ENCODE measurements at places on chromosomes 13 and 19. TPM values are rescaled to one million over a fixed set of nuclear protein-coding genes. Genes with fewer than 3 reads are reported as not detected.

DNA sequence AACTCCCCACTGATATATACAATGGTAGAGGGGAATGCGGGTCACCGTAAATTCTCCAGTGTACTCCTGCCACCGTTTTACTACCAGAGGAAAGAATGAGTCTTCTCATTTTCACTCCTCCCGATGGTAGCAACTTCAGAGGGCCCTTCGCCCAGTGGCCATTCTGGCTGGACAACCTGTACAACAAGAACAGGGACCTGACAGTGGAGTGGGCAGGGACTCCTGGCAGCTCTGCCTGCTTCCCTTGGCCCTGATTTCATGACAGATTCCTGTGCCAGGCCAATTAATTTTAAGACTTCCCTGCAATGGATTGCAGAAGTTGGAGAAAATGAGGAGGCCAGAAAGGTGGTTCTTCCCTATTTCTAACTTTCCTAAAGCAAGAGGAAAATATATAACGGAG is 148.9 kb downstream of the GPC6 start:
- DNase-seq: no peak

DNA sequence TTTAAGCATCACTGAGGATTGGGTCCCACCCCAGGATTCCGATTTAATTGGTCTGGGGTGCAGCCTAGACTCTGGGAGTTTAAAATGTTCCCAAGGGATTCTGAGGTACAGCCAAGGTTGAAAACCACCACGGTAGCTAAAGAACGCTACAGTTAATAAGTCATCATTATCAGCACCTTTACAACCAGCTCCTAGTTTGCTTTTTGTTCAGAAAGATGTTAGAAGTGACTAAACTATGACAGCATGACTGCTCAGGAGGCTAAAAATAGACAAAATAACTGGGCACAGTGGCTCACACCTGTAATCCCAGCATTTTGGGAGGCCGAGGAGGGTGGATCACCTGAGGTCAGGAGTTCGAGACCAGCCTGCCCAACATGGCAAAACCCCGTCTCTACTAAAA is 11.7 kb upstream of the EPSTI1 start:
- no peak for DNase-seq

GRCh38 chr13:112777637-112778406 is 88.0 kb downstream of the ATP11A start:
- no peak for DNase-seq

DNA sequence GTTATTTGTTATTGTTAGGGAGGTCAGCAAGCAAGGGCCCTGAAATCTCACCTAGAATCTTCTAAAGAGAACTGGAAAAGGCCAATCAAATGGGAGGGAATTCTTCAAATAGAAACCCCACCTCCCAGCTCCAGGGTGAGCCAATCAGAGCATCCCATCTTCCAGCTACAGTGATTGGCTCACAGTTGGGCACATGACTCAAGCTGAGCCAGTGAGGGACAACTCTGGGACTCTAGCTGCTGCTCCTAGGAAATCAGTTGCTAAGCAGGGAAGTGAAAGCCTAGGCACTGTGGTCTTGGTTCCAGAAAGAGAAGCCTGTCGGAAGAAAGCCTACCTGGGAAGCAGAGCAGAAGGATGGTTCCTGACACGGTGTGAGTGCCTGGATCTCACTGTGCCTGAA is 13.4 kb downstream of the TM6SF2 start:
- no peak for DNase-seq

GRCh38 chr13:74134777-74135325 is 647 bp upstream of the KLF12 start:
- DNase-seq: no peak

GRCh38 chr13:56066321-56066720 is 1074.4 kb upstream of the PRR20A start:
- DNase-seq: no peak

DNA sequence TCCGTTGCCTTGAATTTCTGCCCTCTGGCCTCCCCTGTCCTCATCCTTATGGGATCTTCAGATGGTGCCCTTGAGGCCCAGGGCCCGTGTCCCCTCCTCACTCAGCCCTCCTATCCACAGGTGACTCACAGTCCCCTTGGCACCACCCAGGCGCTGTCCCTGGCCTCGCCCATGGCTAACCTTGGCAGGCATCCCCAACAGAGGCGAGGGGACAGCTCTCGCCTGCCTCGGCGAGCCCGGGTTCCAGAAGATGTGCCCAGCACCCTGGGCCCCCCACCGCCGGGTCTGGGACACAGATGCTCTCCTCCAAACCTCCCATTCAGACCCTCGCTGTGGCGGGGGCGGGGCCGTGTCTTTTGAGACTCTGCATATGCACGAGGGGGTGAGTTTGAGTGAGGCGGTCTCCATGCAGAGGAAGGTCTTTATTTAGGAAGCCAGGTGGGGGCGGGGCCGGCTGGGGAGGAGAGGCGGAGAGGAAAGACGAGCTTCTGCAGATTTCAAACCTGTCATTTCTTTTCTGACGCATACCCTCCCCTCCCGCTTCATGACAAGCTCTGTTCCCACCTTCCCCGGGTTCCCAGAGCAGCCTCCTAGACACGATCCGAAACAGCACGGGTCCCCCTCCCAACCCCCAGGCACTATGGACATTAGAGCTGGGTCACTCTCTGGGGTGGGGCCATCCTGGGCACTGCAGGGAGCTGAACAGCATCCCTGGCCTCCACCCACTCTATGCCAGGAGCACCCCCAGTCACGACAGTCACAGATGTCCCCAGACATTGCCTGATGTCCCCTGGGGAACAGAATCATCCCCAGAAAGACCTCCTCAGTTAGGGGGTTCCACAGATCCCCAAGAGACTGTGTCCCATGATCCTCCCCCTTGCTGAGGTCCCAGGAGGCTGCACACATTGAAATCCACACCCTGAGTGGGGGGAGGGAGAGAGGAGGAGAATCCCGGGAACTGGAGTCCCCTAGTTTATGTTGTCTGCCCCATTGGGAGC is 48.5 kb downstream of the GNG7 start:
- DNase-seq: no peak

DNA sequence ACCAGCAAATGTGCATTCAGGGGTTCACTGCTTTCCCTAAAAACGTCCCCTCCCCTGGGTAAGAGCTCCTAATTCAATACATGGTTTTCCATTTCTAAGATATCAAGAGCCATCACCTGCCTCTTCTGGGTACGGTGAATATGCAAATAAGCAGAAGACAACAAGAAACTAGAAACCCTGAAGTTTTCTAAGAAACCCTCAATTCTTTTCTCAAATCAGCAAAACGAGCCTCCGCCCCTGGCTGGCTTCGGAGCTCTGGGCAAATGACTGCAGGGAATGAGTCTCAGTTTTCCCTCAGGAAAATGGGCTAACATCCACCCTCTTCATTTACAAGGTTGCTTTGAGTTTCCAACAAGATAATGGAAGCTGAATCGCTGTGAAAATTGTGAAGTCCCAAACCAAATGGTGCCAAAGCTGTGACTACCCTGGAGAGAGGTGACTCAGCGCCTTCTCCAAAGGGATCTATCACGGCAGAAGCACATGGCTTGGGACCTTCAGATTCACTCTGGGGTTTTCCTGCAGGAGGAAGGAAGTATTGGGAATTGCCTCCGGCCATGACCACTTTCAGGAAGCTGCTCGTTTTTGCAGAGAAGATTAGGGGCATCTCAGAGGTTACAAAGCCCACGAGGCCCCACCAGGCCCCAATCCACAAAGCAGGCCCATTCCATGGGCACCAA is 26.6 kb downstream of the KLF2 start:
- DNase-seq: no peak

GRCh38 chr19:1206864-1207450 is 1.4 kb downstream of the STK11 start:
- no peak for DNase-seq

DNA sequence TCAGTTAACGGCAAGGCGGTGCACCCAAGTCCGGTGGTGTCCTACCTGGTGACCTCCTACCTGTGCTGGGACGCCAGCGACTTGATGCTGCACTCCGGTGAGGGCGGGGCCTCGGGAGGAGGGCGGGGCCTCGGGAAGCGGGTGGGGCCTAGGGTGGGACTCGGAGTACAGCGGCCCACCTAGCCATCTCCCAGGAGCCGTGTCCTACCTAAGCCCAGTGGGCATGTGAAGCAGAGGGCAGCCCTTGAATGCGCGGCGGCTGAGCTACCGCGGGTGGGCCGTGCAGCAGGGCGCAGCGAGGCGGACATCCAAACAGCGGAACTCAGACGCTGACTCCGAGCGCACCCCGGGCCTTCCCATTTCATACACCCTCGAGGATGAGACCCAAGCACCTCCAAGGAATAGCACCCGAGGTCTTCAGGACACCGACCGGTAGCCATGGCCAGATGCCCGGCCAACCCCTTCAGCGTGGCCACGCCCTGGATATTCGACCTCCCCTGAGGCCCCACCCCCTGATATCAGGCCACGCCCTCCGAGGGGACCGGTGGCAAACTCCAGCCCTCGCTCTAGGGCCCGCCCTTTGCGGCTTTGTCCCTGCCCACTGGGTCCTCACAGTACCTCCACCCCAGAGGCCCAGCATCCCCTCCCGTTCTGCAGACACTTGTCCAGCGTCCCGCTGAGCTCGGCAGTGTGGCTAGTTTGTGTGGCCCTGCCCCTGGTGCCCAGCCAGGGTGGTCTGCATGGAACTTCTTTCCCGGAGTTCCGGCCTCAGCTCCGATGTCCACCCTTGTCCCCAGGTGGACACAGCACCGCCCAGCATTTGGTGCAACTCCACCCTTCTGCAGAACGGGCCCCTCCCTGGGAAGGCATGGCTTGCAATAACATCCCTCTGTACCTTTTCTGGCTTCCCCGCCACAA is 5.4 kb downstream of the KLK1 start:
- DNase-seq: no peak

GRCh38 chr13:46490129-46490528 is 62.8 kb upstream of the LRCH1 start:
- no peak for DNase-seq

DNA sequence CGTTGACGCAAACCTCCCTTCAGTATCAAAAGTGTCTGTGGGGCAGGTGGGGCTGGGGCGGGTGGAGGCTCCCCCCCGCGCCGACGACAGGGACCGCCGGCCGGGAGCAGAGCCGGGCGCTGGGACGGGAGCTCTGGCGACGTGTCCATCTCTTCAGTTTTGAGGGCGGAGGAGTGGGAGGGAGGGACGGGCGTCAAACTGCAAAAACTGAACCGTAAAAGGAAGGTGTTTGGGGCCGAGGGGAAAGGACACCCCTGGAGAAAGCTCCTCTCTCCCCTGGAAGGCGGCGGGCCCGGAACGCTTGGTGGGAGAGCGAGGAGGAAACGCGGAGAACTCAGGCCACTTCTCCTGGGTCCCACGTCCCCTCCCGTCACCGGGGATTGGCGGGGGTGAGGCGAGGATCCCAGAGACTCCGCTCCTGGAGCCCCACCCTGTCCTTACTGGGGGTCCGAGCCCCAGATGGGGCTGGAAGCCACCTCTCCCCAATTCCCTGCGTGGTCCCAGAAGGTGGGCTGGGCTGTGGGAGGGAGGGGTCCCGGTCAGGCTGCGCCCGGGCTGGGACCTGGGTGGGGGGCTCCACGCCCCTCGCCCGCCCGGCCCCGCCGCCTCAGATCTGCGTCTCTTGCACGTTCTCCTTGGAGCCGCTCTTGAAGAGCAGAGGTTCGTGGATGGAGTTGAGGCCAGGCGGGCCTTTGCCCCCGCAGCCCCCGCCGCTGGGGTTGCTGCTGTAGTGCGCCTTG is 3.4 kb upstream of the ASPDH start:
- no peak for DNase-seq

GRCh38 chr13:38073931-38074330 is 204.4 kb upstream of the TRPC4 start:
- DNase-seq: no peak

DNA sequence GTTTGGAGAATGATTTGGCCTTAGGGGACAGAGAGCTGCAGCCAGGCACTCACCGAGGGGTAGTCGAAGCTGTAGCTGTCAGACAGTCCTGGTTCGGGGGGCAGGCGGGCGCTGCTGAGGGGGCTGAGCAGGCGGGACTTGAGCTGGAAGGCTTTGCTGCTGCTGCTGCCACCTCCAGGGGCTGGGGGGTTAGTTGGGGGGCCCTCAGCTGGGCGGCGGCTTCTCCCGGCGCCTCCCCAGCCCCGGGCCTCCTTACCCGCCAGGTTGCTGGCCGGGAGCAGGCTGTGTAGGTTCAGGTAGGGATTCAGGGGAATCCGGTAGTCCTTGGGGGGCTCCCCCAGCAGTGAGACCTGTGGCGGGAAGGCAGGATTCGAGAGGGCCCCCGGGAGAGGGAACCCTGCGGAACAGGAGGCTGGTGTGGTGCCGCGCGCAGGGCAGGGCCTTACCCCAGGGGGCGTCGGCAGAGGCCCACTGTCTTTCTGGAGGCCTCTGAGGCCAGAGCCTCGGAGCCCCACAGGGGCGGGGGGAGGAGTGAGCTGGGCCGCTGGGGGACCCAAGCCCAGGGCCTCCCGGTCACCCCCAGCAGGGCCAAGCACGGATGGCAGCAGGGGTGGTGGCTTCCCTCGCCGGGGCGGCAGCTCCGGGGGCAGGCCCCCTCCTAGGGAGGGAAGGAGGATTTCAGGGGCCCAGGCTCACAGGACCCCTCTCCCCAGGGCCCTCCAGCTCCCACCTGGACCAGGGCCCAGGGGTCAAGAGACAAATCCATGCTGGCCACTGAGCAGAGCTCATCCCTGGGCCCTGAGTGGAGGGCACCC is 5.0 kb upstream of the FDX2 start:
- no peak for DNase-seq

- no peak for DNase-seq
Measured at GRCh38 chr19:694481-695351, 536 bp downstream of the PRSS57 start.

DNA sequence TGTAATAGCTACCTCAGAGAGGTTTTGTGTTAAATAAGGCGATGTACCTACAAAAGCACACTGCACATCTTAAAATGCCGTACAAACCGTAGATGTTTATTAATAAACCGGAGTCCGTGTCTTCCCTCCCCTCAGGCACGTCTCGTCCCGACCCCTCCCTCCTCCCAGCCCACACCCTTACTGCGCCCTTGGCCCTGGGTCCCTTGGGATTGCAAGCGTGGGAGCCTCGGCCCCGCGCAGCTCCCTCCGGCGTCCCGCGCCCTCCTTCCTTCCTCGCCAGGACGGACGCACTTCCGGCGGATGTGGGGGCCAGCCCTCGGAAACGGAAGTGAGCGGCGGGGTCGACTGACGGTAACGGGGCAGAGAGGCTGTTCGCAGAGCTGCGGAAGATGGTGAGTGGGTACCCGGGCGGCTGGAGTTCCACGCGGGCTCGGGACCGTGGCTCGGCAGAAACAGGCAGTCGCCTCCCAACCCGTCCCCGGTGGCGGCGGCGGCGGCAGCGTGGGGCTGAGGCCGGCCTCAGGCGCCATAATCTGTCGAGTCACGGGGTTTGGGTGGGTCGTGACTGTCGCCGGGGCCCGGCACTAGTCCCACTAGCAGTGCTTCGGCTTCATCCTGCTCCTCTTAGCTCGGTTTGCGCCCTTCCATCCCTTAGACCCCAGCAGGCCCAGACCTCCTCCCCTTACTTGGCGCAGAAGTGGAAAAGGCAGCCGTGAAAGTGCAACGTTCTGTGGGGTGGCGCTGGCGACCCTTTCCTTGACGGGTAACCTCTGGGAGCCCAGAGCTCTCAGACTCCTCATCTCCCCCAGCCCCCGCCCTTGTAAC is at the start of gene POMP:
Gene POMP (plus strand): TSS at position 335 of the 825 bp plus-strand sequence. CDS start 55 bp downstream, at position 390.
- peak; percentile 43 for DNase-seq

- DNase-seq: no peak
Measured at GRCh38 chr13:91154558-91155353, 192.7 kb upstream of the MIR17HG start.

GRCh38 chr13:86922936-86923335 is 748.2 kb upstream of the SLITRK5 start:
- no peak for DNase-seq

- DNase-seq: no peak
Measured at GRCh38 chr13:75864718-75865117, 228.6 kb downstream of the LMO7 start.

The ATP4B gene
- total RNA-seq: not detected

The VN1R4 gene
- not detected for total RNA-seq

The OLFM2 gene
- 18.0 TPM for total RNA-seq

The NLRP11 gene
- not detected for total RNA-seq

The ONECUT3 gene
- total RNA-seq: not detected

The PSG6 gene
- not detected for total RNA-seq

The TINCR gene
- total RNA-seq: 1.0 TPM

The KLK15 gene
- not detected for total RNA-seq

Measured in kidney epithelial cell (primary cell).